ENCODE measurements at places on chromosomes 2 and 18. TPM values are rescaled to one million over a fixed set of nuclear protein-coding genes. Genes with fewer than 3 reads are reported as not detected.

DNA sequence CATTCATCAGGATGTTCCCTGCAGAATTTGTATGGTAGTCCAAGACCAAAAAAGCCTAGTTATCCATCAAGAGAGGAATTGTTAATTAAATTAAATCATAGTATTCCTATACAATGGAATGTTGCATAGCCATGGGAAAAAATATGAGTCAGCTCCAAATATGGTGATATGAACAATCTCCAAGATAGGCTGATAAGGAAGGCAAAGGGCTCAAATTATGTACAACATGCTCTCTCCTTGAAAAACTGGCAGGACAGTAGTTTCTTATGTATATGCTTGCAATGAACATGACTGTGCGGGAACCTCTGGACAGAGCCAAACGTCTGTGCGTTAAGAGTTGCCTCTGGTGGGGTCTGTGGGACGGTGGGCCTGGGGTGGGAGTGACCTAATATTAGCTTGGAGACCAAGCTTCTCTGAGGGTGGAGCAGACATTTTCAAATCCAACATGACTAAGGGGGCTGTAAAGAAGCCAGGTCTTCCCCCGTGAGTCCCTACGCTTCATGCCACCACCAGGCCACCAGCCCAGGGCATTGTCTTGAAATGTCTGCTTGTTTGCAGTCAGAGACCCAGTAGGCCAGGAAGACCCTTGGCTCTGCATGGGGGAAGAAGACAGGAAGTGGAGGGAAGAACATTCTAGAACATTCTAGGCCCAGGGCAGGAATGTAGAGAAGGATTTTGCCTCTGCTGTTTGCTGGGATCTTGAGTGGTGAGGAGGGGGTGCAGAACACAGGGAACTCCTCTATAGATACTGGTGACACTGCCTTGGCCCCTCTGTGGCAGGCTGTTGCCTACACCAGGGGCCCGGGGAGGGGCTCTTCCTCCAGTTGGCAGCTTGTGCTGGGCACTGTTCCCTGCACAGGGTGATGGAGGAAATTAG lies 244.0 kb upstream of the HS6ST1 start:
- DNase-seq = no peak
- H3K27ac ChIP-seq = no peak overlapping the region
- no peak overlapping the region for H3K4me3 ChIP-seq
- H3K27me3 ChIP-seq = no peaks in the 10 kb centered on the region

- H3K4me3 ChIP-seq = no peak overlapping the region
- H3K4me1 ChIP-seq = peaks cover 37% of the 10 kb centered on the region
- DNase-seq = no peak
- H3K27ac ChIP-seq = no peak overlapping the region
Observed at GRCh38 chr2:943821-944220, 6.8 kb upstream of the SNTG2 start.

DNA sequence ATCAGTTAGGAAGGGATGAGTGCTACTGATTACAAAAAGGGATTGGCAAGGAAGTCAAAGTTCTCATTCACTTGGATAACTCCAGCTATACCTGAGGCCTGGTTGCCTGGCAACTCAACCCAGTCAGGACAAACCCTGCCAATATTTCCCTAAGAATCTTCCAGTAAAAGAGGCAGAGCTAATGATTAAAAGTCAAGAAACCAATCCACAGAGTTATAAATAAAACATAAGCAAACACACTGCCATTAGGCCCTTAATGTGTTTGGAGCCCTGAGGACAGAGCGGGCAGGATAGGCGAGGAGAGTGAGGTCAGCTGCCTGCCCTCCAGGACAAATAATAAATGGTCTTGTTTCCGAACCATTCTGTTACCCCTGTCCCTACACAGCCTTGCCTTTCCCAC lies 215.6 kb upstream of the NABP1 start:
- no peak for DNase-seq
- H3K27me3 ChIP-seq = no peaks in the 10 kb centered on the region
- no peak overlapping the region for H3K4me3 ChIP-seq
- peaks cover 4% of the 10 kb centered on the region for H3K36me3 ChIP-seq
- H3K27ac ChIP-seq = no peak overlapping the region
- H3K4me1 ChIP-seq = no peaks in the 10 kb centered on the region

DNA sequence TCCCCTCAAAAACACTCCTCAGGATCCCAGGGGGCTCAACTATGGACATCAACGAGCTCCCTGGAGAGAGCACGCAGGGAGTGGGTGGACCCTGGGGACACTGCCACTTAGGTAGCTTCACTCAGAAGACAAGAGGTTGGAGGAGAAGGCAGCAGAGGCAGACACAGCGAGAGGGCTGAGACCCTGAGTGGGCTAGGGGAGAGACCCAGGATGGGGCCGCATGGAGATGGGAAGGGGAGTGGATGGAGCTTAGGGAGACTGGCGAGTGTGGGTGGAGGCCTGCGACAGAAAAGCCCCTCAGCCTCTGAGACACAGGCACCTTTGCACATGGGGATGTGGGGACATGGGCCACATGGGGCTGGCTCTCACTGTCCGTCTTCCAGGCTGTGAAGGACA lies 70.9 kb downstream of the ASB1 start:
- no peak overlapping the region for H3K27ac ChIP-seq
- no peak overlapping the region for H3K4me3 ChIP-seq
- no peak for DNase-seq
- no peaks in the 10 kb centered on the region for H3K36me3 ChIP-seq
- no peaks in the 10 kb centered on the region for H3K27me3 ChIP-seq

DNA sequence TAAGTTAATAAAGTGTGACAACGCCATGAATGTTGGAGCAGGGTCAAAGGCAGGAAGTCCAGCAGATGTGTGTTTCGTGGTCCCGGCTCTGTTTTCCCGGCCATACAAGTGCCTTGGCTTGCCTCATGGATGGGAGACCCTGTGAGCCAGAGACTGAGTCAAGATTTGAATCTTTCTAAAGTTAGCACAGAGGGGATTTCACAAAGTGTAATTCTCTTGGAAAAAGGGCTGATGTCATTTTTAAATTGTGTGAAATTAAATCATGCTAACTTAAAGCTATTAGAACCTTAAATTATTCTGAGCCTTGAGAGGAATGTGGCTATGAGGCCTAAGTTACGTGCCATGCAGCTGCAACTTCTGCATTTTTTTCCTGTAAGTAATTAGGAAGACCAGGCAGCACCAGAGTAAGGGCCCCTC lies 38.3 kb upstream of the RALBP1 start:
- no peak overlapping the region for H3K4me3 ChIP-seq
- H3K4me1 ChIP-seq = peaks cover 6% of the 10 kb centered on the region

- peak; percentile 61 for DNase-seq
- H3K27me3 ChIP-seq = no peaks in the 10 kb centered on the region
- peaks cover 31% of the 10 kb centered on the region for H3K4me1 ChIP-seq
- peak overlapping the region; percentile 35 for H3K4me3 ChIP-seq
- peaks cover 16% of the 10 kb centered on the region for H3K36me3 ChIP-seq
Observed at GRCh38 chr18:23237524-23238151, 102.4 kb downstream of the CABLES1 start.

DNA sequence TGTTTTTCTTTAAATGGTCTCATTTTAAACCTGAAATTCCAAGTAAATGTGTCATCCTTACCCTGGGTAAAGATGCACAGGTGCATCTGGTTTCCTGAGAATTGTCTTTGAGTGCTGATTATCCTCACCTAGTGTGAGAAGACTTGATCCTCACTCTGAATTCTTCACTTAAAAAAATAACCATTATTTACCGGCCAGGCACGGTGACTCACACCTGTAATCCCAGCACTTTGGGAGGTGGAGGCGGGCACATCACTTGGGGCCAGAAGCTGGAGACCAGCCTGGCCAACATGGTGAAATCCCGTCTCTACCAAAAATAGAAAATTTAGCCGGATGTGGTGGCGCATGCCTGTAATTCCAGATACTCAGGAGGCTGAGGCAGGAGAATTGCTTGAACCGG lies 9.9 kb upstream of the WNT6 start:
- no peak overlapping the region for H3K4me3 ChIP-seq
- DNase-seq = no peak
- no peaks in the 10 kb centered on the region for H3K4me1 ChIP-seq
- peaks cover 48% of the 10 kb centered on the region for H3K27me3 ChIP-seq

- H3K4me1 ChIP-seq = no peaks in the 10 kb centered on the region
- no peaks in the 10 kb centered on the region for H3K27me3 ChIP-seq
- no peak overlapping the region for H3K4me3 ChIP-seq
- DNase-seq = no peak
- no peaks in the 10 kb centered on the region for H3K36me3 ChIP-seq
- no peak overlapping the region for H3K27ac ChIP-seq
Observed at GRCh38 chr18:7164323-7165004, 46.9 kb upstream of the LAMA1 start.

Gene C2orf78
- total RNA-seq = not detected

Gene PLB1
- total RNA-seq = 1.4 TPM
